ENCODE measurements at places on chromosomes 16 and 17. TPM values are rescaled to one million over a fixed set of nuclear protein-coding genes. Genes with fewer than 3 reads are reported as not detected.
A peak's percentile ranks its signal among the peaks of the same experiment; 100 is the strongest.

GRCh38 chr16:68992521-68992920, 112.9 kb upstream of the HAS3 start:
- H3K27me3 ChIP-seq: no peaks in the 10 kb centered on the region
- no peak for DNase-seq
- H3K36me3 ChIP-seq: no peaks in the 10 kb centered on the region
- no peak overlapping the region for H3K4me3 ChIP-seq
- no peak overlapping the region for H3K27ac ChIP-seq

DNA sequence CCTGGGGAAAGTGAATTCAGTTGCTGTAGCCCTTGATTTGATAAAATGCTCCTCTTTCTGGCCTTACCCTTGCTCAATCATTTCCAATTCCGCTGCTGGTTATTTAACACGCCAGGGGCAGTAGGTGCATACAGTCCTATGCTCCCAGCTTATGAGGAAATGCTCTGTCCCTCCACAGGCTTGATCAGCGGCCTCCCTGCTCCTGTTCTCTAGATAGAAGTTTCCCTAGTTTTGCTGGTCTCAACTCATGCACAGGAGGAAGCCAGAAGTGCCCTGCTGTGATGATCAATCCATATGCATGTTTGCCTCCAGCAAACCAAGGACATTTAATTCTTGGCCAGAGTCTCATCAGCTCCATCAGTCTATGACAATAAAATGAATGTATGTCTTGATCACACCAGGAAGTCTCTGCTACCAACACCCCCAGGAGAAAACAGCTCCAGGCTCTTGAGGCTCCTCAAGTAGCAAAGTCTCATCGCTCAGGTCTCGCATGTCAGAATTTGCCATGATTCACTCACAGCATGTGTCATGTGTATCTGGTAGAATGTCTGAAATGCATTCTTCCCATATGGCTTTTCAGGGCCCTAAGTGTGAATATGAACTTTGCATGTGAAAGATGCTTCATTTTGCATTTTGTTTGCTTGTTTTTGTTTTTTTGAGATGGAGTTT, 208.9 kb downstream of the CDH13 start:
- H3K36me3 ChIP-seq: no peaks in the 10 kb centered on the region
- no peak for DNase-seq
- peaks cover 2% of the 10 kb centered on the region for H3K4me1 ChIP-seq
- no peaks in the 10 kb centered on the region for H3K27me3 ChIP-seq

- no peaks in the 10 kb centered on the region for H3K4me1 ChIP-seq
- H3K27ac ChIP-seq: no peak overlapping the region
- DNase-seq: no peak
Observed at GRCh38 chr17:2745317-2746037, 4.0 kb downstream of the CCDC92B start.

DNA sequence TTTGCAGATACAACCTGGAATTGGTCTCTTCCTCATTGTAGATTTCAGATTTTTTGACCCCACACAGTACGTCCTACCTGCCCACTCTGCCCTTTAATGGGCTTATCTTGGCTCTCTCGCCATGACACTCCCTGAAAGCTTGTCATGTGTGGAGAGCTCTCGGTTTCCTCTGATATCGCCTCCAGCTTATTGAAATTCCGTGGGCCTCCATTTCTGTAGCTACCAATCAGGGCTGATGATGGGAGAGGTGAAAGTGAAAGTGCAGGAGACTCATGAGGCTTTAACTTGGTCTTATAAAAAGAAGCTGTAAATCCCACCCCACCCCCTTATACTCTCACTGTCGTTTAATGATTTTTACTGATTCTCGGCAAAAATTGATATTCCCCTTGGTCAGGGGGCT, 17.7 kb downstream of the HOXB1 start:
- peak overlapping the region; percentile 30 for H3K4me3 ChIP-seq
- H3K4me1 ChIP-seq: peaks cover 51% of the 10 kb centered on the region
- H3K27ac ChIP-seq: peak overlapping the region; percentile 98
- no peaks in the 10 kb centered on the region for H3K36me3 ChIP-seq

- no peak overlapping the region for H3K4me3 ChIP-seq
- H3K27me3 ChIP-seq: no peaks in the 10 kb centered on the region
- H3K27ac ChIP-seq: no peak overlapping the region
- no peaks in the 10 kb centered on the region for H3K36me3 ChIP-seq
- DNase-seq: no peak
Observed at GRCh38 chr17:71118039-71118438, 948.7 kb downstream of the KCNJ2 start.

GRCh38 chr17:39380144-39380543, 21.3 kb downstream of the FBXL20 start:
- DNase-seq: no peak
- H3K36me3 ChIP-seq: peaks cover 2% of the 10 kb centered on the region
- H3K4me3 ChIP-seq: no peak overlapping the region
- H3K4me1 ChIP-seq: peaks cover 2% of the 10 kb centered on the region

- peaks cover 9% of the 10 kb centered on the region for H3K4me1 ChIP-seq
- no peaks in the 10 kb centered on the region for H3K36me3 ChIP-seq
- peaks cover 11% of the 10 kb centered on the region for H3K27me3 ChIP-seq
- H3K4me3 ChIP-seq: no peak overlapping the region
- H3K27ac ChIP-seq: no peak overlapping the region
Observed at GRCh38 chr16:85935391-85935973, 36.5 kb downstream of the IRF8 start.

DNA sequence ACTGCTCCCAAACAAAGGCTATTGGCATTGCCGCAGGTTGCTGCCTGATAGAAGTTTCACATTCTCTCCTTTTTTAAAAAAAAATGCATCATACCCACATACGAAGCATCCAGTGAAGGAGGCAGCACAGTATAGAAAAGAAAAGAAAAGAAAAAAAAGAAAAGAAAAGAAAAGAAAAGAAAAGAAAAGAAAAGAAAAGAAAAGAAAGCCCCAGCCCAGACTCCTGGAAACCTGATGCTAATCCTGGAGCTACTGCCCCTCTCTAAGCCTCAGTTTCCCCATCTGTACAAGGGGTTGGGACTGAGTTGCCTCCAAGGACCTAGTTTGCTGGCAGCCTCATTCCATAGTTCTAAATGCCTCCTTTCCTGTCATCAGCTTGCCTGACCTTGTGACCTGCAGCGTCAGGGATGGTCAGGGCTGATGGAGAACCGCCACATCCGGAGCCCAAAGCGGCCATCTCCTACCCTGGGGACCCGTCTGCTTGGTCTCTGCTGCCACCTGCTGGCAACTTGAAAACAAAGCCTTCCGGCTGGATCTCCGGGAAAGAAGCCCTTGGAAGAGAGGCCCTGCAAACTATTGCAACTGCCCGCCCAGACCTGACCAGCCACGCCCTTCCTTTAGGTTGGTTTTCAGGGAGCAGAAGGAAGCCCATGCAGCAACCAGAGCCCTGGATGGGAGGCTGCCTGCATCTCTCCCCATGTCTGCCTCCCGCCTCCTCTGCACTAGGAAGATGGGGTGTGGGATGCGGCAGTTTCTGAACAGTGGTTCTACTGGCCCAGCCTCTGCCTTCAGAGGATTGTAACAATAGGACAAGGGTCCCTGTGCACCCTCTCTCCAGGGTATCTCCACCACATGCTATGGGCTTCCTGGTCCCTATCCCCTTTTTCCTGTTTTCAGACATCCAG, 13.0 kb downstream of the AIPL1 start:
- no peak overlapping the region for H3K4me3 ChIP-seq
- no peak overlapping the region for H3K27ac ChIP-seq
- H3K36me3 ChIP-seq: no peaks in the 10 kb centered on the region
- peak; percentile 88 for DNase-seq
- H3K4me1 ChIP-seq: no peaks in the 10 kb centered on the region
- H3K27me3 ChIP-seq: peaks cover 36% of the 10 kb centered on the region

- H3K36me3 ChIP-seq: no peaks in the 10 kb centered on the region
- no peaks in the 10 kb centered on the region for H3K27me3 ChIP-seq
- H3K4me3 ChIP-seq: peak overlapping the region; percentile 24
- DNase-seq: no peak
- peaks cover 72% of the 10 kb centered on the region for H3K4me1 ChIP-seq
Observed at GRCh38 chr17:81404558-81405165, 9.4 kb downstream of the BAHCC1 start.

DNA sequence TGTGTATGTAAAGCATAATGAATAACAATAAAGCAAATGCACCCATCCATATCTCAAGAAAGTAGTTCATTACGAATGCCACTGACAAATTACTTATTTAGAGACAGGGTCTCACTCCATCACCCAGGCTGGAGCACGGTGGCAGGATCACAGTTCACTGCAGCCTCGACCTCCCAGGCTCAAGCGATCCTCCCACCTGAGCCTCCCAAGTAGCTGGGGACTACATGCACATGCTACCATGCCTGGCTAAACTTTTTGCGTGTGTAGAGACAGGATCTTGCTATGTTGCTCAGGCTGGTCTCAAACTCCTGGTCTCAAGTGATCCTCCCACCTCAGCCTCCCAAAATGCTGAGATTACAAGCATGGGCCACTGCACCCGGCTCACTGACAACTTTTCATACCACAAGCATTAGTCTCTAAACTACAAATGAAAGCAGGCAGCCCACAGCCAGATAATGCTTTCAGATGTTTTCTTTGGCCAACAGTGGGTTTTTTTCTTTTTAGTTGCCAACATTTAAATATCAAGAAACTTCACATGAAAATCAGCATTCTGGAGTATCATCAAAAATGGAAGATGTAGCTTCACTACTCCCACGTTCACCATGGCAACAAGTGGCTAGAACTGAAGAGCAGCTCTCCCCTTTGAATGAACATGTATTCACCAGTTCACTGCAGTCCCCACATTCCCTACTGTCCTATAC, 7.7 kb downstream of the ARHGAP17 start:
- no peak for DNase-seq
- H3K4me3 ChIP-seq: no peak overlapping the region
- peaks cover 11% of the 10 kb centered on the region for H3K4me1 ChIP-seq
- H3K27ac ChIP-seq: no peak overlapping the region
- no peaks in the 10 kb centered on the region for H3K27me3 ChIP-seq
- H3K36me3 ChIP-seq: no peaks in the 10 kb centered on the region

GRCh38 chr17:39739885-39740356, 2.2 kb downstream of the GRB7 start:
- H3K27me3 ChIP-seq: peaks cover 29% of the 10 kb centered on the region
- H3K36me3 ChIP-seq: peaks cover 9% of the 10 kb centered on the region
- peak overlapping the region; percentile 95 for H3K27ac ChIP-seq
- DNase-seq: no peak

DNA sequence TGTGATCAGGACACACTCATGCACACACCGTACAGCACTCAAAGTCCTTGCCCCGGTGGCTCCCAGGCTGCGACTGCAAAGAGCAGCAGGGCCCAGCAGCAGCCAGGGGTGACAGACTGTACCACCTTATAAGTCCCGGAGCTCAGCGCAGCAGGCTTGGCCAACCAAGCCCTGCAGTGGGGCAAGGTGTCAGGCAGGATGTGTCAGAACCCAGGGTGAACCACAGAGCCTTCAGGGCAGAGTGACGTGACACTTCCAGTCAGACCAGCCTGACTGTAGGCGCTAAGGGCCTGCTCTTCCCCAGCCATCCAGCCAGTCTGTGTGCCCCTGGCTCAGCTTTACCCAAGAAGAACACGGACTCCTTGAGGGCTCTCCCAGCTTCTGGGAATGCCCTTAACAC, 204.1 kb downstream of the COPRS start:
- H3K4me3 ChIP-seq: no peak overlapping the region
- H3K27ac ChIP-seq: no peak overlapping the region
- H3K4me1 ChIP-seq: peaks cover 6% of the 10 kb centered on the region
- H3K36me3 ChIP-seq: no peaks in the 10 kb centered on the region
- H3K27me3 ChIP-seq: peaks cover 5% of the 10 kb centered on the region

GRCh38 chr16:12833926-12834325, 30.2 kb upstream of the CPPED1 start:
- H3K27ac ChIP-seq: no peak overlapping the region

DNA sequence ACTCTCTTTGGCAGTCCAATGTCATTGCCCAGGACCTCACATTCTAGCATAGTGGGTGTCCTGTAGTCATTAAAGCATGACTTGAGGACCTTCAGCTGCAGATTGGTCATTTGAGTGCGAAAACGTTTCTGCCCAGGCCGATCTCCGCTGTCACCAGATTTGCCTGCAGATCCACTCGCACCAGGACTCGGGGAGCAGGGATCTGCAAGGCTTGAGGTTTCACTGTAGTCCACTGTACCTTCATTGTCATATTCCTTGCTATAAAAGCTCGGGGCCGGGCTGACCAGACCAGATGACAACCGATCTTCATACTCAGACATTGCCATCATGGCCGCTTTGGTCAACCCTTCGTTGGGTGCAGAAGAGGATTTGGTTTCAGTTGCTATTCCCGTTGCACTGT, 254.2 kb downstream of the ZFHX3 start:
- DNase-seq: no peak
- no peak overlapping the region for H3K27ac ChIP-seq
- no peak overlapping the region for H3K4me3 ChIP-seq
- H3K4me1 ChIP-seq: no peaks in the 10 kb centered on the region
- H3K36me3 ChIP-seq: peaks cover 83% of the 10 kb centered on the region
- no peaks in the 10 kb centered on the region for H3K27me3 ChIP-seq

GRCh38 chr16:84507011-84507982, 2.8 kb upstream of the MEAK7 start:
- H3K36me3 ChIP-seq: peaks cover 2% of the 10 kb centered on the region
- H3K27ac ChIP-seq: no peak overlapping the region
- DNase-seq: no peak
- H3K4me1 ChIP-seq: peaks cover 35% of the 10 kb centered on the region

Gene TEX14
- total RNA-seq: 0.20 TPM

Gene TLK2
- 67.8 TPM for total RNA-seq

Gene TENT4B
- 11.3 TPM for total RNA-seq

Gene C16orf74
- 12.0 TPM for total RNA-seq

Gene NPIPA3
- 4.5 TPM for total RNA-seq

Gene GAS2L2
- 0.11 TPM for total RNA-seq

Gene ZNF594
- 21.0 TPM for total RNA-seq

Data from mesothelial cell of epicardium (in vitro differentiated cells).